ENCODE measurements at places on chromosomes 4 and X.

- DNase-seq: no peak
These were observed 111.6 kb upstream of the NKX1-1 start for GRCh38 chr4:1517592-1518411.

GRCh38 chr4:150974750-150975149 lies 40.3 kb downstream of the LRBA start:
- DNase-seq: no peak

GRCh38 chr4:24477919-24478318 lies 106.4 kb downstream of the DHX15 start:
- no peak for DNase-seq

GRCh38 chr4:89101256-89102161 lies 9.8 kb upstream of the TIGD2 start:
- DNase-seq: no peak

GRCh38 chr4:60805500-60806313 lies 394.4 kb upstream of the ADGRL3 start:
- DNase-seq: no peak

DNA sequence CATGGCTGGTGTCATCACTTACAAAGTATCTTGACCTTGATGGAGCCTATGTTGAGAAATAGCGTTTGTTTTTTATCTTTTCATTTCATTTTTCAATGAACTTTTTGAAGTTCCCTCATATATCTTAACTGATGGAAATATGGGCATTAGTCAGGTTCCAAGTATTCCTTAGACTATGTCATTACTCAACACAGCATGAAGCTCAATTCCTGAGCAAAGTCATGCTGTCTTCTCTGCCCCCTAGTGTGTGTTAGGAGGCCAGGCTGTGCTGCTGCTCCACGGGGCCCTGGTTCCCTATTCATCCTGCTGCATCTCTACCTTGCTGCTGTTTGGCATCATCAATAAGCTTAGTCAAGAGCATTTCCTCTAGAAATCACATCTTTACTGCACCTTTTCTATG lies 40.9 kb downstream of the GPR143 start:
- no peak for DNase-seq

DNA sequence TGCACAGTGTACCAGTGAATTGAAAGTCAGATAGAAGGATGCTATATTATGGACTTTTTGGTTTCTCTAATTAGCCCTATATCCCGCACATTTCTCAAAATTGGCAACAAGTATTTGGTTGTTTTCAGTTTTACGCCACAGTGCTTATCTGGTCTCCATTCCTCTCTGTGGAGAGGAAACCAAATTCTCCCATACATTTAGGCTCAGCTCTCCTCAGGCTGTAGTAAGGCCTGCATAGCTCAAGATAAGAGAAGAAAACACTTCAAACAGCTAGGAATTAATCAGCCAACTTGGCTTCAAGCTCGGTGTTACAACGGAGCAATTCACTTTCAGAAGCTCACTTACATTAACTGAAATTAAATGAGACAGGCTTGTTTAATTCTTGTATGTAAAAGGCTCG lies 263.2 kb downstream of the PDHA2 start:
- no peak for DNase-seq

DNA sequence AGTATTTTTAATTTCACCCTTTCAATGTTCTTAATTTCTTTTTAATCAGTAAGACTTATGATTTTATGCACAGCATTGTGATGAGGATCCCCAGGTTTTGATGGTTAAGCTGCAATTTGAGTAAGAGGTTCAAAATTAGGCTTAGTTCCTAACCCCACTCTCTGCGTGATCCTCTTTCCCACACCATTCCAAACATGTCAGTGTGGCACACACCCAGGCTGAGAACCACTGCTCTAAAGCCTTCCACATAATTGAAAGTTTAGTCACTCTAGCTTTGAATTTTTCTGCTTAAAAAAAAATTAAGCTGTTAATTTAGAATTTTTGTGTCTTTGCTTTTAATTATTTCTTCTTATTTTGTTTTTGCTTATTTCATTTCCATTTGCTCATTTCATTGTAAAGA lies 68.8 kb upstream of the SLC7A11 start:
- DNase-seq: no peak

GRCh38 chr4:177482367-177482766 lies 40.1 kb upstream of the AGA start:
- DNase-seq: no peak

GRCh38 chrX:106203315-106203714 lies 35.2 kb downstream of the PWWP3B start:
- no peak for DNase-seq

GRCh38 chr4:25861280-25861950 lies 1.4 kb downstream of the SEL1L3 start:
- no peak for DNase-seq

- DNase-seq: no peak
These were observed 1.2 kb upstream of the TAPT1 start for GRCh38 chr4:16227462-16227868.

DNA sequence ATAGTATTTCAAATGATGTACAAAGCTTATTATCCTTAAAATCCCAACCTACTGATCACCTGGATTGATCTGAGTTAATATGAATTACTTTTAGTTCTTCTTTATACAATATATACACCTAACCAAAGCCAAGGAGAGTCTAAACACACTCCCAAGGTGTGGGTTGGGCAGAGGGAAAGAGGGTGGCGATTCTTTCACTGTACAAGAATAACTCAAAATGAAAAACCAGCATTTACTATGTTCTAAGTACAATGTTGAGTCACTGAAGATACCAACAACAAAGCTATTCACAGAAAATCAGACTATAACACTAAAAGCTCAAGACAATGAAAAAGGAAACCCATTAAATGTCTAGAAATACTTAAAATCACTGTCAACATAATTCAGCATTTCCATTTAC lies 46.6 kb downstream of the ANKRD17 start:
- no peak for DNase-seq

- no peak for DNase-seq
These were observed 11.9 kb upstream of the DCAF4L1 start for GRCh38 chr4:41969671-41970070.

DNA sequence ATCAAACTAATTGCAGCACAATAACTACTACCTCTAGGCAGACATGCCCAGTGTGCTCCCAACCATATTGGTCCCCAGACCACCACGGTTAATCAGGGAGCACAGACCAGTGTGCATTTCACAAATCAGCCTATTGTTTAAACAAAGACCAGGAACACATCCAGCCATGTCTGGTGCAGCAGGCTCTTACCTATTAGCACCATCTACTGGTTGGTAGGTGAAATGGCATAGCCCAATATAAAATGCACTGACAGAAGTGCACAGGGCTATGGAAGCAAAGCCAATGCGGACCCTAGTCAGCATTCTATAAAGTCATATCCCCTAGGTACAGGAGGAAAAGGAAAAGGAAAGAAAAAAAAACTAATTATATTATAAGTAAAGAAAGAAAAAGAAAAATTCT lies 15.5 kb upstream of the CYLC1 start:
- DNase-seq: peak; percentile 28

DNA sequence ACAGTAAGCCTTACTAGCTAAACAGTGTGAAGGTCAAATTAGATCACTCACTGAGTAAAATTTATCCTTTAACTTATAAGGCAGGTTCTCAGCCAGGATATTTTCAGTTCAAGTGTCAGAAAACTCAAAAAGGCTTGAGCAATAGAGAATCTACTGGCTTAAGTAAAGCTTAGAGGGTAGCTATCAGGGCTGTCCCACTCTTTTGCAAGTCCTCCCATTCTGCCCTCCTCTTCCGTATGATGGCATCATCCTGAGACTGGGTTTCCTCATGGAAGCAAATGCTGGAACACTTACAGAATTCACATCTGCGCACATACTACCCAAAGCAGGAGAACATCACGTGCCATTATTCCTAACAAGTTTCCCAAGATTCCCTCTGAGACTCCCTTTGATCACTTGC lies 55.0 kb downstream of the FBXL5 start:
- DNase-seq: no peak

- DNase-seq: no peak
These were observed 5.9 kb downstream of the FAM199X start for GRCh38 chrX:104172121-104172520.

GRCh38 chrX:50036426-50036825 lies 114.0 kb downstream of the CLCN5 start:
- DNase-seq: no peak

- DNase-seq: no peak
These were observed at the start of gene KLF8 for GRCh38 chrX:56232221-56233082. Gene KLF8, plus strand, starts transcription at chrX:56232356. Its CDS starts 979 bp downstream, at chrX:56233335.

- no peak for DNase-seq
These were observed 51.2 kb upstream of the LGI2 start for GRCh38 chr4:25081866-25082471.

- DNase-seq: no peak
These were observed 8.5 kb downstream of the HTT start for GRCh38 chr4:3082925-3083515.

GRCh38 chr4:30543057-30543456 lies 177.1 kb upstream of the PCDH7 start:
- DNase-seq: no peak

DNA sequence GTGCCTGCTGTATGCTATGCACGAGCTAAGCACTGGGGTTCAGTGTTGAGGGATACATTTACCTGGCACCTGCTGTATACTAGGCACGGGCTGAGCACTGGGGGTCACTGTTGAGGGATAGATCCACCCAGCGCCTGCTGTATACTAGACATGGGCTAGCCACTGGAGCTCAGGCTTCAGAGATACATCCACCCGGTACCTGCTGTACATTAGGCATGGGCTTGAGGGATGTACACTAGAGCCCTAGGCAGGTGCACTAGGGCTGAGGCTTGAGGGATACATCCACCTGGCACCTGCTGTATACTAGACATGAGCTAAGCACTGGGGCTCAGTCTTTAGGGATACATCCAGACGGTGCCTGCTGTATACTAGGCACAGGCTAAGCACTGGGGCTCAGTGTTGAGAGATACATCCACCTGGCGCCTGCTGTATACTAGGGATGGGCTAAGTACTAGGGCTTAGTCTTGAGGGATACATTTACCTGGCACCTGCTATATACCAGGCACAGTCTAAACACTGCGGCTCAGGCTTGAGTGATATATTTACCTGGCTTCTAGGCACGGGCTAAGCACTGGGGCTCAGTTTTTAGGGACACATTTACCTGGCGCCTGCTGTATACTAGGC lies 92.7 kb downstream of the ADRA2C start:
- DNase-seq: no peak

DNA sequence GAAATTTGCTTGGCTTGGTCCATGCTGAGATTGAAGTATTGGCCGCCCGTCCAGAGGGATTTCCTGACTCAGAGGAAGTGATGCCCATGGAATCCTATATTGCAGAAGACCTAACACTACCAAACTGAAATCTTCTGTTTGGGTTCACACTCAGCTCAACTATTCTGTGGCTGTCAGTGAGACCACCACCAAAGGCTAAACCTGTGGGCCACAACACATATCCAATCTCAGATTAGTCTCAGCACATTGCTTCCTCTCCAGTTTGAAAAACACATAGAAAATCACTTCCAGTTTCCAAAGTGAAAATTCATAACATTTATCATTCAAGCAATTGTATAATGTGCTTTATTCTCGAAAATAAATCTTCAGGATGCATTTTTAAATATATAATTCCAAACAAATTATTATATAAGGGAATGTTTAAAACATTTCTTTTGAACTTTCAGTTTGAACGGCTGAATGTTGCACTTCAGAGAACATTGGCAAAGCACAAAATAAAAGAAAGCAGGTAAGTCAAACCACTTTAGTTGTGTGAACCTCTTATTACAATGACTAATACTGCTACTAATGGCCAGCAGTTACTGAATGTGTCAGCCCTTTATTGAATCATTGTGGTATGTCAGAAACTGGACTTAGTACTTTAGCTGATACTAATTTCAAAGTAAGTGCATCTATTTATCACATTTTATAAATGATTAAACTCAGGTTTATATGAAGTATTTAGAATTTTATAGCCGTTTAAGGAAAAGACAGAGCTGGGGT lies 37.0 kb downstream of the GUCY1A1 start:
- no peak for DNase-seq

- DNase-seq: no peak
These were observed 38.8 kb downstream of the REPS2 start for GRCh38 chrX:16985286-16985685.

DNA sequence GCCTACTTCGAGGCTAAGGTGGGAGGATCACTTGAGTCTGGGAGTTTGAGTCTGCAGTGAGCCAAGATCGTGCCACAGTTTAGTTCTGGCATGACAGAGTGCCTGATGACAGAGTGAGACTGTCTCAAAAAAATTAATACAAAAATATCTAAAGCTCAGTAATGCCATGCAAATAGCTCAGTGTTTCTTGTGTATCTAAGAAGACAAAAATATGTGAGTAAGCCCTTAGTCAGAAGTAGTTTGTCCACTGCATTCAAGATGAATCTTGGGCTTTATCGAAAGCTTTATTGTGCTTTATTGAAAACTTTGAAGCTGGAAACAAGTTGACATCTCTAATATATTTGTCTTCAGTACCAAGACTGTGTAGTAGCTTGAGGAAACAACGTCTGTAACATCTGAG lies 115.9 kb downstream of the GPAT3 start:
- DNase-seq: no peak

DNA sequence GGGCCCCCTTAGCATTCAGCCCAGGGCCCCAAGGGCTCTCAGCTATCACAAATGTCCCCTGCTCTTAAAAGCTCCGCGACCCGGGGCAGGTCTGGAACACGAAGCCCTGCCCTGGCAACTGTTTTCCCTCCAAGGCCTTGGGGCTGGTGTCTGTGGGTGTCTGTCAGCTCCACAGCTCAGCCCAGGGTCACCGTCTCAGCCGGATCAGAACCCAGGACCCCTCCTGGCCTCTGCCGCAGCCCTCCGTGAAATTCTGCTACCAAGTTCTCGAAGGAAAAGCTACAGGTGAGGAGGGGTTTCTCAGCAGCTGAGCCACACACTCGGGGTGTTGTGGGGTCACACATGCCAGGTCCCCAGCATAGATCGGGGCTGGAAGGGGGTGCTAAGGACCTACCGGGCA lies 61.2 kb downstream of the ACOX3 start:
- DNase-seq: no peak

DNA sequence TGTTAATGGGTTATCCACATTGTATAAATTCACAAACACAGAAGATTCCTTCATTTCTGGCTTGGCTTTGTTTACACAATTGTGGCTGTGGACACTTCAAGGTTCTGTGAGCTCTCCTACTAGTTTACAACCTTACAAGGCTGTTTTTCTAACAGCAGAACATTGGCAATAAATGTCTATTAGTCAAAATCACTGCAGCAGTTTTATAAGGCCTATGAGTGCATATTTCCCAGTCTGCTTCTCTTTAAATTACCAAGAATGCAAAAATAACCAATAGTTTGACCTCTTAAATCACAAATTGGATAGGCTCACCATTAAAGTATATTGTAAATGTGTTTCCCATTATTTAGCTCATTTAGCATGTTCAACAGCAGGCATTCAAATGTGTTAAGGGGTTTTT lies 239.2 kb downstream of the DKK2 start:
- DNase-seq: no peak

DNA sequence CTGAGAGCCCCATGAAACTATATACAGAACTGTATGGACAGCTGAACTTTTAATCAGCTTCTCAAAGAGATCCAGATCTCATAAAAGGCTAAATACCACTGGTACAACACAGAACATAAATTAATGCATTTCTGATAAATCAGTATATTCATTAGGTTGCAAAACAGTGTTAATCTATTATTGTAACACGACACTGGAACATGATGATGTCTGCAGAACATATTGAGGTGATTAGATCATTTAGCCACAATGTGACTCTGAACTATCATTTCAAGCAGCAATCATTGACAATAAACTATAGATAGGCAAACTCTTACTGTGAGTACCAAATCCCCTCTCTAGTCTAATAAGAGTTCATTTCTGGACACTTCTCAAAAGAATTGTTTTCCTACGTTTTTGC lies 50.3 kb downstream of the GASK1B start:
- no peak for DNase-seq

All from NCI-H1417 treated with DMSO at 0.1 percent for 48 hours (cell line).